ENCODE measurements at places on chromosomes 1 and 21.

DNA sequence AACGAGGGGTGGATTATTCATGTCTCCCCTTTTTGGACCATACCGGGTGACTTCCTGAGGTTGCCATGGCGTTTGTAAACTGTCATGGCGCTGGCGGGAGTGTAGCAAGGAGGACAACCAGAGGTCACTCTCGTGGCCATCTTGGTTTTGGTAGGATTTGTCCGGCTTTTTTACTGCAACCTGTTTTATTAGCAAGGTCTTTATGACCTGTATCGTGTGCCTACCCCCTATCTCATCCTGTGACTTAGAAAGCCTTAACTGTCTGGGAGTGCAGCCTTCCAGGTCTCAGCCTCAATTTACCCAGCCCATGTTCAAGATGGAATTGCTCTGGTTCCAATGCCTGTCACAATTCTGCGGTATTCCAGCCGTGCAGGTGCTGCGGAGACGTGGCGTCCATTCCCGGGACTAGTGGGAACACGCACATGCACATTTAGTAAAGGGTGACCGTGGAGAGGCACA is 40.2 kb upstream of the ZNF496 start:
- DNase-seq = no peak

DNA sequence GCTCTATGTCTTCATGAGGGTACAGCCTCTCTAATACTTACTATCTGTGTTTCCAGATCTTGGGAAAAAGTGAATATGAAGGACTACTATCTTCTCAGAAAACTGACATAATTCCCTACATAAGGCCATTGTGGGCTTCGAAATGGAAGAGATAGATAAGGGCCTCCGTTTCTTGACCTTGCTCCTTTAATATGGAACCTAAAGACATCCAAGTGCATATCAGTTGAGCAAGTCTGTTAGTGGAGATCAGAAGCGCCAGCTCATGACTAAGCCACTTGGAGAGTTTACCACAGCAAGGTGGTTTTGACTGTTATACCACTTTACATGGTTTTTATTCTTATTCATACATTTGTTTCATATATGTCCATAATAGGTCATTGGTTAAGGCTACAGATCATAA is 35.3 kb upstream of the FCER1A start:
- DNase-seq = no peak

- no peak for DNase-seq
Observed at GRCh38 chr1:203447151-203447550, 28.5 kb upstream of the PRELP start.

GRCh38 chr1:229086091-229086490 is 184.8 kb upstream of the RAB4A start:
- DNase-seq = no peak

DNA sequence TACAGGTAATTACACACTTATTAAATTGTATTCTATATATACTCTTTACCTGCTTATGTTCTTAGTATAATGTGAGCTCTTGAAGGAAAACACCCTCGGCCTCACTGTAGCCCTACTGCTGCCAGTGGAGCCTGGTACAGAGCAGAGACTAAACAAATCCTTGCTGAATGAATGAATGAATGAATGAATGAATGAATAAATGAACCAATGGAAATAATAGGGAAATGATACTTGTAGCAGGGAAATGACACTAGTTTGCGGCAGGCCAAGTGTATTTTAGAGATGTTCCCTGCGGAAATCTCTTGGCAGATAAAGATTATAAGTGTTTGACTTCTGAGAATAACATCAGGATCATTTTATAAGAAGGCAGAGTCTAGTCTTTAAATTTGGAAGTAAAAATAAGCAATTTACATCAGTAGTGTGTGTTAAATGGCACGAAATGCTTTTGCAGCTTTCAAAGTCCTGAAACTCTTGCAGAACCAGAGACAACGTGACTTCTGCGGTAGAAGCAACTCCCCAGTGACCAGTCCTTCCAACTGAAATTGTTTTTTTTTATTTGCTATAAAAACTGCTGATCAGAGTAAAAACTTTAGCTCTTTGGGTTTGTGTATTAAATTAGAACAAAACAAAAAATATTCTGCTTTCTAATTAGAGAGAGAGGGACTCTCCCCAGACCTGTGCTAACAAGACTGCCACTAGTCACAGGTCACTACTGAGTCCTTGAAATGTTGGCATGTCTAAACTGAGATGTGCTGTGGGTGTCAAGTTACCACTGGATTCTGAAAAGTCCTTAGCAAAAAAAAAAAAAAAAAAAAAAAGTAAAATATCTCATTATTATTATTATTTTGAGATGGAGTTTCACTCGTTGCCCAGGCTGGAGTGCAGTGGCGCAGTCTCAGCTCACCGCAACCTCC is 199.3 kb upstream of the MAP1LC3C start:
- DNase-seq = no peak

- no peak for DNase-seq
Observed at GRCh38 chr1:41913014-41913413, 5.7 kb downstream of the HIVEP3 start.

DNA sequence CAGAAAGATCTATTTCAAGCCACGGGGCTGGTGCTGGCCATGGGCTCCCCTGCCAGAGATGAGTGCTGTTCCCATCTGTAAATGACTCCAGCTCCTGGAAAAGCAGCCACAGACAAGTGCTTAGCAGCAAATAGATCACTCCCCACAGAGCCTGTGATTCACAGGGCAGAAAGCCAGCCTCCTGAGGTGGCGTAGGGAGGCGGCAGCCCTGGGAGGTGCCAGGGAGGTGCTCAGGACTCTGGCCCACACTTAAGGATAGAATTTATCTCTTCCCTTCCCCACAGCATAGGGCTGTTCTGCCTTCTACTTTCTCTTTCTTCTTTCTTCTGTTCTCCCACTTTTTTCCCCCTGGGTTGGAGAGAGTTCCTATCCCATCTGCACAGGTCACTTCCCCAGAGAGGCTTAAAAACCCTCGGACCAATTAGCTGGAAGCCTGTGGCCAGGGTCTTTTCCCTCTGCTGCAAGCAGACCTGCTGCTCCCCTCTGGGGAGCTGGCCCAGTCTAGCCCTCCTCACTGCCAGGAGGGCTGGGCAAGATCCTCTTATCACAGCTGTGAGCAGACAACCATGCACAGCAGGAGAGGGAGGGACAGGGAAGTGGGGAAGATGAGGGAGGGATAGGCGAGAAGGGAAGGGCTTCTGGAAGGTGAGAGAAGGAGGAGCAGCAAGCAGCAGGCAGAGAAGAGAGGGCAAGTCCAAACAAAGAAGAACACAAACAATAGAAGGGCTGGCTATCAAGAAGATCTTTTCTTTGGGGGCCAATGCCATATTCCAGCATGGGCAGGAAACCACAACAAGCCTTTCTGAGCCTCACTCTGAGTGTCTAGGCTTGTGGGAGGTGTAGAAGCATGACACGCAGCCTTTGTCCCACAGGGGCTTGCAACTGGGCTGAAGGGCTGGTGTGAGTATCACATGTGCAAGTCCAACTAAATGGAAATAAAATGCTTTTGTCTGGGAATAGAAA is 41.0 kb downstream of the KCND3 start:
- DNase-seq = no peak

- DNase-seq = no peak
Observed at GRCh38 chr1:18246543-18246942, 138.9 kb downstream of the IGSF21 start.

DNA sequence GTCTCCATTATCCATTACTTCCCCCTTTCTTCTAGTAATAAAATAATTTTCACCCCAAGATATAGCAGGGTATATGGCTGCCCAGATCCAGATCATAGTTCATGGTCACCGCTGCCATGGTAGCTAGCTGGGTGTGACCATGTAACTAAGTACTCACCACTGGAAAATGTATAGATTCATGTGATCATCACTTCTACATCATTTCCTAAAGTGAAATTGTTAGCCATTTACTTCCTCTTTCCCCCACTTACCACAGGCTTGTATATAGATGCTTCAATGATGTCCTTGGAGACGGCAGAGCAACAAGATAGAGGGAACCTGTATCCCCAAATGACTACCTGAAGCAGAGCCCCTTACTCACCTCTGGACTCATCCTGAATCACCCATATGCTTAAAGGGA is 22.7 kb upstream of the EYA3 start:
- DNase-seq = no peak

- DNase-seq = no peak
Observed at GRCh38 chr1:204396015-204396583, 15.5 kb downstream of the PPP1R15B start.

DNA sequence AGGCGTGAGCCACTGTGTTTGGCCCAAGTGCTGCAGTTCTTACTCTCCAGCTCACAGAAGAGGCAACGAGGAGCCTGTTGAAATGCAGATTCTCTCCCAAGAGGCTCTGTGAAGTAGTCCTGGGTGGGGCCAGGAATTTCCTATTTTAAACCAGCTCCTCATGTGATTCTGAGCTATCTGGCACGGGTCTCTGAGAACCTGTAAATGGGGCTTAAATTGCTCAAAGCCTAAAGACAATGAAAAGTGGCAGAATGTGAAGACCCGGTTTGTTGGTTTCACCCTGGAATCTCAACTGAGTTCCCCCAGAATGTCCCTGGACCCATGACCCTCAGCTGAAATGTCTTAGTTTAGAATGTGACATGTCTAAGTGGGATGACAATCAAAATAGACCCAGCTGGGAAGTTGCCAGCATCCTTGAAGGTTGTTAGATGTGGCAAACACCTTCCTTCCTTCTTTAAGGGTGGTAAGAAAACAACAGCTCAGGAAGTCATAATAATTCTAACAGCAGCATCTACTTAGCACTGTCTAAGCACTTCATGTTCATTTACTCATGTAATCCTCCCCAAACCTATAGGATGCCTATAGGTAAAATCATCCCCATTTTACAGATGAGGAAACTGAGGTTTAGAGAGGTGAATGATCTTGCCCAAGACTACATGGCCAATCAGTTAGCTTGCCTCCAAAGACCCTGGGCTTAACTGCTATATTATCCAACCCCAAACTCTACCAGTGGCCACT is 20.9 kb upstream of the ATP5PO start:
- no peak for DNase-seq

DNA sequence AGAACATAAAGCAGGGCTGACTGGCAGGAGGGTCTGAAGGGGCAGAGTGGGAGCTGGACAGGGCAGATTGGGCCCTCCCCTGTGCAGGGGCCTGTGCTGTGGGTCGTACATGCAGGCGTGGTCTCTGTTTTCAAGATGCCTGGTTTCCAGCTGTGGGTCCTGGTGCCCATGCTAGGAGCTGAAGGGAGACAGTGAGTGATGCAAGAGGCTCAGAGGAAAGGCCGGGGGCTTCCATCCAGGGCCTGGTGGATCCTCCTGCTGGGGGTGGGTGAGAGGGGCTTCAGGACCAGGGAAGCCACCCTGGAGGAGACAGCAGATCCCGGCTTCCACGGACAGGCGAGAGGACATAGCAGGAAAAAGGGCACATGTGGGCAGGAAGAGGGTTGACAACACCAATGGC is 349.0 kb upstream of the VAMP3 start:
- DNase-seq = no peak

DNA sequence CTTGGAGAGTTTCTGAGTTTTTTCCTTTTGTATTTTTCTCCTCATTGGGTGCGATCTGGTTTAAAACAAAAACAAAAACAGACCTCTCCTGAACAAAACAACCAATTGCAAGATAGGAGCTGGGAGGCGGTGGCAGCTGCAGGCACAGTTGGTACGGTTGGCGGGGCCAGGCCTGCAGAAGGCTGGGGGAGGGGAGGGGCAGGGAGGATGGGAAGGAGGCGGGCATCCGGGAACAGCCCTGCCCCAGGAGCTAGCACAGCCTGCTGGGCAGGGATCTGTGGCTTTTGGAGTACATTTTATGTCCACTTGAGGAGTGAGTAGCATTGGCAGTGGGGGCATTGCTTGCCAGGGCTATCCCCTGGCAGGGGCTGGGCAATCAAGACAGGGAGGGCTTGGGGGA is 5.2 kb downstream of the CAPN9 start:
- DNase-seq = no peak

GRCh38 chr1:6095511-6096242 is 50.0 kb downstream of the KCNAB2 start:
- DNase-seq = no peak

GRCh38 chr1:3886106-3886670 is 13.9 kb downstream of the C1orf174 start:
- no peak for DNase-seq

GRCh38 chr1:180966744-180967536 is 54.2 kb downstream of the KIAA1614 start:
- DNase-seq = no peak

DNA sequence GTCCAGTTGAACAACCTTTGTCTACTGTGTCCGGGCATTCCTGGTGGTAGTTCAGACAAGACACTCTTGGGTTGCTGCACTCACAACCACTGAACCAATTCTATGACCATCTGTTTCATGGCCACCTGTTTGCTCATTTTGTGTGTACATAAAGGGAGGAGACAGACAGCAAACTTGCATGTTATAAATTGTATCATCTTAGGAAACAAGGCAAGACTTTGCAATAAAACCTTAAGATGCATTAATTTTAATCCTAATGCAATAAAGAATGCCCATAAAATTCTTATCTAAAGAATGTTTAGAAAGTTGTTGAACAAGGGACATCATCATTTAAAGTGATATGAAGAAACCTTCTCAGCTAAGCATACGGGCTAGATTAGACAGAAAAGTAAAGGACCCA is 34.8 kb downstream of the ADAM30 start:
- DNase-seq = no peak

GRCh38 chr1:65417729-65418128 is 2.7 kb upstream of the LEPR start:
- no peak for DNase-seq

DNA sequence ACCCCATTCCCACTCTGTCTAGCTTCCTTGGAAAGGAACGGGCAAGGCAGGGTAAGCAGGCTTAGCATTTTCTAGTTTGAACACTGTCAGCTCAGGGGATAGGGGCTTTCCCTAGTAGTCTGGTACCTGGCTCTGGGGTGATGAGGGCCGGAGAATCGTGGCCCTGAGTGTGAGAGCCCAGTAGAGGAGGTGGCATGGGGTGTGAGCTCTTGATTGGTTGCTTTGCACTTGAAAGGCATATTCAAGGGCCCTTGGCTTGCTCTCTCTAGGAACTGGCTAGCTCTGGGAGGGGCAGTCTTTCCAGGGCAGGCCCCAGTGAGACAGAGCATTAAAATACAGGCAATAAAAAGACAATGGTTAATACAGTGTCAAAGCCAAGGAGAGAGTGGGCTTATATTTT is 10.8 kb upstream of the EXTL1 start:
- no peak for DNase-seq

GRCh38 chr1:155124503-155125463 is 2.9 kb upstream of the EFNA1 start:
- no peak for DNase-seq

- no peak for DNase-seq
Observed at GRCh38 chr1:5597991-5598823, 394.0 kb downstream of the NPHP4 start.

GRCh38 chr1:22119626-22120468 is 23.1 kb downstream of the WNT4 start:
- DNase-seq = no peak

DNA sequence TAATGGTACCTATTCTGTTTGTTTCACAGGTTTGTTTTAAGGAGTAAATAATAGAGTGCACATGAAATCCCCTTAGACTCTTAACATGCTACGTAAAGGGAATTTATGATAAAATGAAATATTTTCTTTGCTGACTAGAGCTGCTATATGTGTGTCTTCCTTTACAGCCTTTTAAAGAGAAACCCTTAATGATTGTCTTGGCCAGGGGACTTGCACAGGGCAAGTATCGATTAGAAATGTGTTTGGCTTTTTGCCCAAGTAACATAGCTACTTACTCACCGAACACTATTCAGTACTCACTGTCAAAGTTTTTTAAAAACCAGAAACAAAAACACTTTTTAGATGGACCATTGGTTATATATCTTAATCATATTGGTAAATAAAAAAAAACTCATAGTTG is 71.3 kb upstream of the KIAA1614 start:
- DNase-seq = no peak

GRCh38 chr1:221230605-221231004 is 351.4 kb downstream of the HLX start:
- no peak for DNase-seq
